ENCODE measurements at places on chromosomes 2 and 18.

GRCh38 chr2:75140288-75140687 is 59.0 kb downstream of the TACR1 start:
- DNase-seq = no peak

GRCh38 chr18:11989174-11989573 is 7.9 kb downstream of the IMPA2 start:
- DNase-seq = no peak

- DNase-seq = no peak
These were observed 232.7 kb upstream of the SMAD2 start for GRCh38 chr18:48162956-48163737.

DNA sequence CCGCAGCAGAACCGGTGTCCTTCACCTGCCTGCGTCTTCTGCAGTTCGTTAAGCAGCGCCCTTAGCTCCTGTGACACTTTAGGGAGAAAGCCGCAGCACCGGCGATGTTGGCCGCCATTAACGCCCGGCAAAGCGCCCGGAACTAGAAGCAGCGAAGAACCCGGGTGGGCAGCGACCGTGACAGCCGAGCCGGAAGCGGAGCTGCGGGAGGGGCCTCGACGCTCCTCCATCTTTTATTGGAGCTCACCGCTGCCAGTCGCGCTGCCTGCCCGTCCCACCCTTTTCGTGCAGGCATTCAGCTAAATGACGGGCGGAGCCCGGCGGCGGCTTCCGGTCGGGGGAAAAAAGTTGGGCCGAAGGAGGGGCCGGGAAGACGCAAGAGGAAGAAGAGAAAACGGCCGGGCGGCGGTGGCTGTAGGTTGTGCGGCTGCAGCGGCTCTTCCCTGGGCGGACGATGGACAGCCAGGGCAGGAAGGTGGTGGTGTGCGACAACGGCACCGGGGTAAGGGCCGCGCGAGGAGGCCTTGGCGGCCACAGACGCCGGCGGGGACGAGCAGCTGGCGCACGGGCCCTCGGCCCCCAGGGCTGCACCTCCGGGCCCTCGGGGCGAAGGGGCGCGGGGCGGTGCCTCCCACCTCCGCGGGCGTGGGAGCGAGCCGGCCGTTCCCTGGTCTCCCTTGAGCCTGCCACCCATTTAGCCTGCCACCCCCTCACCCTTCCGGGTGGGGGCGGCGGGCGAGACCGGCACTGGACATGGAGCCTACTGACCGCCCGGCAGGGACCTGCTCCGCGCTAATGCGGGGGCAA is at the start of gene ACTR2:
ACTR2 (plus strand) TSS at position 376 of the 807 bp plus-strand sequence; CDS start at position 455, 79 bp downstream.
- peak; percentile 92 for DNase-seq

DNA sequence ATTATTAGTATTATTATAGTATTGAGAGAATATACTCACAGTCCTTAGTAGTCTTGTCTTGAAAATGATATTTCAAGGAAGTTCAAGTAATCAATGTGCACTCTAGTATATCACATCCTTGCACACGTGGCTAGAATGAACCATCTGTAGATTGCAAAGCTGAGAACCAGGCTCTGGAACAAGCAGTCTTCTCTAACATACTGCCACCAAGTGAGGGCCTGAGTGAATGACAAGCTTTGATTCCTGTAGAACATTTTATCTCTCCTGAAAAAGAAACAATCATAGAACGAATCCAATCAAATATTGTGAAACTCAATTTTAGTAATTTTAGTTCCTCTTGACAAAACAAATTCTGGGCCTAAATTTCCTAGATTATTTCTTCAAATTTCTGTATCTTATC is 55.3 kb upstream of the SULT1C3 start:
- no peak for DNase-seq

DNA sequence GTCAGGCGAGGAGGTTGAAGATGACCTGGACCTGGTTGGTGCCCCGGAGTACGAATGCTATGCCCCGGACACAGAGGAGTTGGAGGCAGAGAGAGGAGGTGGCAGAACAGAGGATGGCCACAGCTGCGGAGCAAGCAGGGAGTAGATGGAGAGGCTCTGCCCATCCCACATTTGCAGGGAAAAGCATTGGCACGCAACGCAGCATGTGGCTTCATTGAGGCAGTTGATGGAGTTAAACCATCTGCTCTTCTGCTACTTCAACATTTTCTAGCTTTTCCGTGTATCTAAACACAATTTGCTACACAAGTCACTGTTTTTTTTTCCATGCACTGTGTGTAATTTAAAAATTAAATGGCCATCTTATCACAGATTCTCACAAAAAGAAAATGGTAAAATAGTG is 11.8 kb downstream of the RBFA start:
- no peak for DNase-seq

GRCh38 chr2:66490588-66491001 is 55.7 kb downstream of the MEIS1 start:
- DNase-seq = no peak

GRCh38 chr2:144097440-144098225 is 422.3 kb downstream of the ZEB2 start:
- DNase-seq = no peak

DNA sequence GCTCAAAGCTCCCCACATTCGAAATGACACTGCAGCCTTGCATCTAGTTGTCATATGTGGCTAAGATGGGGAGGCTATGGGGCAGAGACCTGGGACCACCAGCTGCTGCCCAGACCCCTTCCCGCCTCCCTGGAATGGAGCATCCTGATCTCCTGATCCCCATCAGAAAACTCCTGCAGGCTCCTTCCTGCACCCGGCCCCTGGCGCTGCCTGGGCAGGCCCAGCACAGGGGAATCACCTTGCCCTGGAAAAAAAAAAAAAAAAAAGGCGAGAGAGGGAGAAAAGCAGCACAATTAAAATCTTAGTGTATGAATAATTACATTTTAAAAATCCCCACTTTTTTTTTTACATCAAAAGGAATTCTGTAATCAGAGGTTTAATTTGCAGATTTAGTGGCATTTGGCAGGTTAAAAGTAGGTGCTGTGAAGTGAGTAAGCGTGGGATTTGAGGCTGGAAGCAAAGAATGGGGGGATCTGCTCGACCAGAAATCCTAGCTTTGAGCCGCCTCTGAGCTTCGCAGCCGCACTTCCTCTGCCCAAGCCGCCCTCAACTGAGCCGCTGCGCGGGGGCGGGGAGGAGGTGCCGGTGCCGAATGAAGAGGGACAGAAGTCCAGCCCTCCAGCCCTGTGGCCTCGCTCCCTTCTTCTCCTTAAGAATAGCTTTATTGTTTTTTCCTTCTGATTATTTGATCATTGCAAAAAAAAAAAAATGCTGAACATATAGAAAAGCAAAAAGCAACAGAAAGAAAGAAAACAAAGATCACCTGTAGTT is 30.0 kb downstream of the THNSL2 start:
- DNase-seq = peak; percentile 48

DNA sequence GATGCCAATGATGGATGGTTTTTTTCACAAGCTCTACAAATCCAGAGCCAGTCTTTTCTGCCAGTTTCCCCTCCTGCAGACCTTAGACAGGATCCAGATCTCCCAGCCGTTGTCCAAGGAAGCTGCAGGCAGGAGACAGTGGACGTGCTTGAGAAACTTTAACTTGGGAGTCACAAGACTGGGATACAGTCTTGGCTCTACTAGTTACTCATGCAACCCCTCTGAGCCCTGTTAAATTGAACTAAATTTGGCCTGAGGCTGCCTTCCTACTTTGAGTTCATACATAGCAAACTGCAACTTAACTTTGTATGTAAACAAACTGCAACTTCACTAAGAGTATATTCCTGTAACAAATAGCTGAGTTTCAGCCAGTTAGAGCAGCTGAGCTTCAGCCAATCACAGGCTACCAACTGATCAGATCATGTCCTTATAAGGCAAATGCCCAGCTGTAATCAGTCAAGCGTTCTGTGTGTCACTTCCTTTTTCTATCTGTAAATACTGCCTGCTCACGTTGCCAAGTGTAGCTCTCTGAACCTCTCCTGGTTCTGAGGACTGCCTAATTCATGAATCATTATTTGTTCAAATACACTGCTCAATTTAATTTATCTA is 140.9 kb downstream of the CAPN13 start:
- no peak for DNase-seq

GRCh38 chr2:152120430-152120829 is 21.6 kb upstream of the CACNB4 start:
- no peak for DNase-seq

DNA sequence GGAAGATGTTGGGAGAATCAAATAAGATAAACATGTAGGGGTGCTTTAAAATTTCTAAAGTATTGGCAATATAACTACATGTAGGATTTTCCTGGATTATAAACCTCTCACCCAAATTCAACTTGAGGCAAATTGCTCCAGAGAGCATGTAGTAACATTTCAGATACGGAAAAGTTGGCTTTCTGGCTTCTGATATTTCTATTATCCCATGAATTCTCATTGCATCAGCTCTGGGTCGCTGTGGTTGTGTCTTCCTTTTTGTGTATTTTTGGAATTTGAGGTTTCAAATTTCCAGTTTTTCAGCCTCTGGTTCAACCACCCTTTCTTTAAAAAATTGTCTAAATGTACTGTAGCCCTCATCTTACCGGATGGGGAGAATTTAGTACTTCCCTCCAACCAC is 32.3 kb downstream of the TGIF1 start:
- DNase-seq = no peak

- DNase-seq = no peak
These were observed 18.2 kb downstream of the TNFRSF11A start for GRCh38 chr18:62343316-62343715.

DNA sequence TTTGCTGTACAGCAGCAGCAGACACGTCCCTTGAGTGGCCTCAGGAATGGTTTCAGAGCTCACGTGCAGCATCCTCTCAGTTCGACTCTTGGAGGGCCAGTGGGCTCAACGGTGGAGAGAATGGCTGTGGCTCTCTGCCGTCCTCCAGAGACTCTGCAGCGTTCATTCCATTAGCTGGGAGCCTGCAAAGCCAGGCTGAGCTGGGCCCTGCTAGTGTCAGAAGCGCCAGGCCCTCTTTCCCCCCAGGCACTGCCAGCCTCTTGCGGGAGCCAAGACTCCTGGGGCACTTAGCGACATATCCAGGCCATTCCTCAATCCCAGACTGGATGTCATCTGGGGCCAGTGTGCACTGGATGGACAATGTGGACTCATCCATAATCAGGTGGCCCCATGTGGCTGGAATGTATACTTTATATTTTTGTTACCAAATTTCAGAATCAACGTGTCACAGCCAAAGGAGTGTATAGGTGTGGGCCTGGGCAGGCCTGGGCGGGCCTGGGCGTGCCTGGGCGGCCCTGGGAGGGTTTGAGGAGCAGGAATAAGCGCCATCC is 125.1 kb upstream of the EPAS1 start:
- DNase-seq = no peak

- no peak for DNase-seq
These were observed 485.3 kb downstream of the CBLN2 start for GRCh38 chr18:72058851-72059250.

GRCh38 chr2:164073101-164074074 is 337.6 kb upstream of the FIGN start:
- no peak for DNase-seq

- no peak for DNase-seq
These were observed 151.2 kb downstream of the CAPN13 start for GRCh38 chr2:30656079-30656478.

- no peak for DNase-seq
These were observed 132.3 kb downstream of the CAMKMT start for GRCh38 chr2:44494006-44494405.

GRCh38 chr2:15692551-15693377 is 101.1 kb downstream of the DDX1 start:
- DNase-seq = no peak

GRCh38 chr2:98828369-98828744 is 97.4 kb upstream of the MGAT4A start:
- no peak for DNase-seq

DNA sequence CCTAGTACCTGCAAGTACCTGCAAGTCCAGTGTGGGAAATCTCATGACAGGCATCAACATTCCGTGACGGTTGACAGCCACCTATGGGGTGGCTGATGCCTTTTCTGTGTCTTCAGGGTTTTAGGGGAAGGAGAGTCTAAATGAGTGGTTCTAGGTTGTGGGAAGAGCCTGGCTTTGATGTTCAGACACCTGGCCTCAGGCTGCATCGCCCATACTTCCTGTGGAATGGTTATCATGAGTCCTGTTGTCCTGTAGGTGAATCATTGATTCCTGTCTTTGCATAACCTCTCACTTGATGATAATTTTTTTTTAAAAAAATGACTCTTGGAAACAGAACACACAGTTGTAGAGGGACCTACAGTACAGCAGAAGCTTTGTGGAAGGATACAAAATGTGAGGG is 108.9 kb downstream of the NEDD4L start:
- DNase-seq = no peak

GRCh38 chr2:67666386-67667053 is 269.4 kb downstream of the ETAA1 start:
- DNase-seq = no peak

DNA sequence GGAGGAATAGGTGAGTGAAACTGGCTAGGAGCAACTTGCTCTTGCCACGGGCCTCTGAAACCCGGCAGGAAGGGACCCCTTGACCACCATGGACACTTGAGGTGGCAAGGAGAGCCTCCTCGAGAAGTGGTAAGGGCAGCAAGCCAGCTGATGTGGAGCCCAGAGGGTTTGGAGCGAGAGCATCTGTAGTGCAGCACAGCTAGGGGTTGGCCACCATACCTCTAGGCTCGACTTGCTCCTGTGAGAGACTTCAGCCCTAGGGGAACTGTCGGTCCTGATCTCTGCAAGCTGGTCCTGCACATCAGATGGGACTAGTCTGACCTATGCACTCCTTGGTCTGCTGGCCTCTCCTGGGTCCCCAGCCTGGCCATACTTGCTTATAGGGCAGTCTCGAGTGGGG is 158.4 kb downstream of the CCDC178 start:
- no peak for DNase-seq

GRCh38 chr2:215390550-215390913 is 45.3 kb downstream of the FN1 start:
- DNase-seq = no peak

GRCh38 chr2:121049950-121050585 is 234.9 kb downstream of the TFCP2L1 start:
- DNase-seq = no peak

DNA sequence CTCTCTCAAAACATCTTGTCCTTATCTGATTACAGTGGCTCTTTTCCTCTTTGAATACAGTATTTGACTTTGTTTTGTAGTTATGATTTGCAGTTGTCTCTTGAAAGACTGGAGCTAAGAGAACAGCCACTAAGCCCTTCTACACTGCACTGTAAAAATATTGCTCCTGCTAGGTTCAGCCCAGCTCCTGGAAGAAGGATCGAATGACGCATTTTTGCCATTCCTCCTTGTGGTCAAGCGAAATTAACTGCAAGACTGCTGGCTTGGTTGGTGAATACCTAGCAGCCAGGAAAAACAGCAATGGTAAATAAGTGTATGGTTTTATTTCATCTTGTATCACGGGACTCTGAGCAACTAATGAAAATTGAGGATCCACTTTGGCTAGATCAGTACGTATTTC is 407.8 kb upstream of the CDH2 start:
- DNase-seq = no peak

DNA sequence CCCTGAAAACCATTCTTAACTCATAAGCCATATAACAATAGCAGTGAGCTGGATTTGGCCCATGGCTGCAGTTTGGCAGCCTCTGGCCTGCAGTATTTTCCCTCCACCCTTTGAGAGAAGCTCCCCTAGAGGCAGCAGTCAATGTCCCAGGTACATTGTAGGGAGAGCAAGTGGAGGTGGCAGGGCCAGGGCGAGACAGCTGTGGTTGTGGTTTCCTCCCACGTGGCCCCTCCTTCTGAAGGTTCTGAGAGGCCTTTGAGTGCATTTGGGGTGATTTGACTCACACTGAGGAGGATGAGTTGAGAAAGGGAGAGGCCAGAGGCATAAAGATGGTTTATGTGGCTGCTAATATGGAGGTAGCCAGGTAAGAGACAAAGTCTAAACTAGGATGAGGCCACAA is 45.5 kb upstream of the LDAH start:
- peak; percentile 54 for DNase-seq
